ENCODE measurements at places on chromosomes 4 and X.

DNA sequence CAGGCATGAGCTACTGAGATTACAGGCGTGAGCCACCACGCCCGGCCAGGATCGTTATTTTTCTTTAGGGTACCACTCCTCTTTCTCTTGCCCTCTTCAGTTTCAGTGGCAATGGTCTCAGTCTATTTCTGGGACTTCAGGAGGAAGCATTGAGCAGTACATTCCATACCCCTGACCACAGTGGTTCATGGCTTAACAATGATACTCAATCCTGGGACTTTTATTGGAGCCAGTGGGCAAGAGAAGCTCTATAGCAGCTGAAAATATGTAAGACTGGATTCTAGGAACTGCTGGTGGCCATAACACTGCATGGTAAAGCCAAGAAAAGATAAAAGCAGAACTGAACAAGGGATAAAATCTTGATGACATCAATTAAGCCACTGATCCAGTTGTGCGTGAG is 5.8 kb upstream of the CCNA2 start:
- no peak for DNase-seq

DNA sequence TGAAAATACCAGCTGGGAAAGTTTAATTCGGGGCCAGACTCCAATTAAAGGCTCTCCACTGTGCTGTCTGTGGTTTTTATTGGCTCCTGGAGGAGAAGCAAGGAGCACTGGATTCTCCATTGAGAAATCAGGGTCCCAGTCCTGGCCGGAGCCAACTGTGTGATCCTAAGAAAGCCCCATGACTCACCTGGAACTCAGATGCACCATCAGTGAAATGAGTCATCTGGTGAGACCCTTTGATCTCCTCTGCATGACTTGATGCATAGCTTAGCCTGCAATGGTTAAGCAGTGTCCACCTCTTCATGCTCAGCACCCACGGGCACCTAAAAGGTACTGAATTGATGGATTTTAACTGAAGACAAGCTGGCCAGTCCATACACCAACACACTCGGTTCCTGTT is 119.2 kb upstream of the VCX3B start:
- no peak for DNase-seq

GRCh38 chrX:117376460-117376859 is 740.1 kb downstream of the KLHL13 start:
- DNase-seq, result no peak

GRCh38 chr4:176187624-176188023 is 7.8 kb downstream of the SPATA4 start:
- no peak for DNase-seq

DNA sequence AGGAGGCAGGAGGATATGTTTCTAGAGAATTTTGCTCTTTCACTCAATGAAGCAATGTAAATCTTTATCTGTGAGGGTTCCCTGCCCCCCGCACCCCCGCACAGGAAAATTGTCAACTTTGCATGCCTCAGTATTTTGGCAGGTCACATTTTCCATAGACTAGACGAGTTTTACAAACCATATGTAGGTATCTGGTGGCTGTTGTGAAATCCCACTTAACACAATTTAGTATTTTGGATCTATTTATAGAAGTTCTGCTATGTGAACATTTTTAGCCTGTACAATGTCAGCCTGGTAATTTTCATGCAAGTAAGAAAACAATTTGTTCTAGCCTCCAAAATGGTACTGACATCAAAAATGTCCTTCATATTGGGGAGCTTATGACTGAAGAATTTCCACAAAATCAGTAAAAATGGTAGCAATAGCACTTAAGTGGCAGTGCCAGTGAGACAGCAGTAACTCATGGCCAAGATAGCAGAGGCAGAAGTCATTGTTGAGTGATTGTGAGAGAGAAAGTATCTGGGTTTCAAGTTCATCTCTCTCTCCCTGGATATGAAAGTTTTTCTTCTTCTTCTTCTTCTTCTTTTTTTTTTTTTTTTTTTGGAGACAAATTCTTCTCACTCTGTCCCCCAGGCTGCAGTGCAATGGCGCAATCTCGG is 12.4 kb upstream of the FRYL start:
- no peak for DNase-seq

- DNase-seq, result no peak
These were observed 4.9 kb upstream of the WDFY3 start for GRCh38 chr4:84971319-84971932.

GRCh38 chr4:3492741-3493719 is 29.9 kb downstream of the DOK7 start:
- DNase-seq, result no peak

- no peak for DNase-seq
These were observed 5.1 kb upstream of the CXCL9 start for GRCh38 chr4:76012388-76012801.

DNA sequence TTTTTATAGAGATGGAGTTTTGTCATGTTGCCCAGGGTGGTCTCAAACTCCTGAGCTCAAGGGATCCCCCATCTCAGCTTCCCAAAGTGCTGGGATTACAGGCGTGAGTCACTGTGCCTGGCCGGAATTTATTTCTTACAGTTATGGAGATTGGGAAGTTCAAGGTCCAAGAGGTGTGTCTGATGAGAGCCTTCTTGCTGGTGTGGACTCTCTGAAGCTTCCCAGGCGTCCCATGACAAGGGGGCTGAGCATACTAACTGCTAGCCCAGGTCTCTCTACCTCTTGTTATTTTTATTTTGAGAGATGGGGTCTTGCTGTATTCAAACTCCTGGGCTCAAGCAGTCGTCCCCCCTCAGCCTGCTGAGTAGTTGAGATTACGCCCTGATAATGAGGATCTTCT is 2.9 kb upstream of the NSD2 start:
- DNase-seq, result no peak

- DNase-seq, result no peak
These were observed 2.6 kb downstream of the DHRSX start for GRCh38 chrX:2497961-2498780.

DNA sequence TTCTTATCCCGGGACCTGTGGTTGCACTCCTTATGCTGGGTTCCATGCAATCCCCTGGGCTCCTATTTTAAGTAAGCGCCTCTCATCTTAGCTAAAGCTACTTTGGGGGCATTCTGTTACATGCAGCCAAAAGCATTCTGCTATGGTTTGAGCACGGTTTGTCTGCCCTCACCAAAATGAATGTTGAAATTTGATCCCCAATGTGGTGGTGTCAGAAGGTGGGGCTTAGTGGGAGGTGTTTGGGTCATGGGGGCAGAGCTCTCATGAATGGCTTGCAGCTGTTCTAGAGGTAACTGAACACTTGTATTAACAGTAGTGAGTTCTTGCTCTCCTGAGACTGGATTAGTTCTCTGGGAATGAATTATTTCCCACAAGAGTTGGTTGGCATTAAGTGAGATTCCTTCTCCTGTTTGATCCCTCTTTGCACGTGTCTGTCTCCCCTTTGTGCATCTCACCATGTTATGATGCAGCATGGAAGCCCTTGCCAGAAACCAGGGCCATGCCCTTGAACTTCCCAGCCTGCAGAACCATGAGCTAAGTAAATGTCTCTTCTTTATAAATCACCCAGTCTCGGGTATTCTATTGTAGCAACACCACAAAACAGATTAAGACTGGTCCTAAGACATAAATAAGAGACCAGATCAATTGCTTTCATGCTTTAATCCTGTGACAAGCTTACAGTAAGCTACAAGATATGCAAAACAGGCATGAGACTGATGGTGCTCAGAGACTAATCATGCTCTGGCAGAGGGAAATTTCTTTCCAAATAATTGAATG is 141.8 kb downstream of the TSPAN5 start:
- no peak for DNase-seq

GRCh38 chrX:11998944-11999343 is 139.3 kb upstream of the FRMPD4 start:
- no peak for DNase-seq

DNA sequence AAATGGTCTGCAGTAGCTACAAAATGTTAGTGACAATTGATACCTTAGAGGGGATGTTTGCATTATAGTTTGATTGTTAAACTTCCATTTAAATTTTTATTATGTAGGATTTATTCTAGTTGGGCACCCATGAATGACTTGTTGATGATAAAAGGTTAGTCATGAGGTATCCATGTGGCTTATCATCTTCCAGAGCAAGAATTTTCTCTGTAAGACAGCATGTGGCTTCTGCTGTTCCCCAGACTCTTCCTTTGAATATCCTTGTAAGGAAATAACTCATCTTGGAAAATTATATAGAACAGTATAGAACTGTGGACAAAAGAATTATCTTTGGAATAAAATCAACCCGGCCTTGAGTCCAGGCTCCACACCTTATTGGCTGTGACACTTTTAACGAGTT is 40.1 kb upstream of the KLHL8 start:
- DNase-seq, result no peak

- no peak for DNase-seq
These were observed 86.4 kb upstream of the C4orf50 start for GRCh38 chr4:6104541-6105130.

DNA sequence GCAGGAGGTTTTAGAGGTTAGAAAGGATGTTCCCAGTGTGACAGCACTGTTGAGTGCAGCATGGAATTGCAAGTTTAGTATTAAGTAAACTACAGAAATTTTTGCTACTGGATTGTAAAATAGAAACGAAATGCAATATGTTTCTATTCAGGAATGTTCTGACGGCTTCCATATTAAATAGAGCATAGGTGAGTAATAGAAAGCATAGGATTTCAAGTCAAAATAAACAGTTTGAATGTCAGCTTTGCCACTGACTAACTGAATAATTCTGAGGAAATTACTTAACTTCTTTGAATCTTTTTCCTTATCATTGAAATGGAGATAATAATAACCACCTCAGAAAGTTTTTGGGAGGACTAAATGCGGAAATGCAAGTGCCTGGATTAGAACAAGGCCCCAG is 331.9 kb upstream of the GK2 start:
- DNase-seq, result no peak

DNA sequence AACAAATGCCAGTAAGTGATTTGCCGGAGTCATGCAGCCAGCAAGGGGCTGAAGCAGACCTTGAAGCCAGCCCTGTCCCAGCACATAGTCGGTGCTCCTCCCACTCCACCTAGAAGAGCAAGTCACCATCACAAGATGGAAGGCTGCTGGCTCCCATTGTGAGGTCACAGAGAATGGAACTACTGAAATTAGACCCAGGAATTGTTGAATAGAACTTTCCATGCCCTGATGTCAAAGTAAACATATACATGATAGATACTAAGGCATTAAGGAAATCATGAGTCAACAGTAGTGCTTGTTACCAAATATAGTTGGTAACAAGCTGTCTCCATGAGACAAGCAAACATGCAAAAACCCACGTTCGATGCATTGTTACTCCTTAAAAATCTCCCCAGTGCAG is 177.1 kb upstream of the MID1 start:
- DNase-seq, result no peak

DNA sequence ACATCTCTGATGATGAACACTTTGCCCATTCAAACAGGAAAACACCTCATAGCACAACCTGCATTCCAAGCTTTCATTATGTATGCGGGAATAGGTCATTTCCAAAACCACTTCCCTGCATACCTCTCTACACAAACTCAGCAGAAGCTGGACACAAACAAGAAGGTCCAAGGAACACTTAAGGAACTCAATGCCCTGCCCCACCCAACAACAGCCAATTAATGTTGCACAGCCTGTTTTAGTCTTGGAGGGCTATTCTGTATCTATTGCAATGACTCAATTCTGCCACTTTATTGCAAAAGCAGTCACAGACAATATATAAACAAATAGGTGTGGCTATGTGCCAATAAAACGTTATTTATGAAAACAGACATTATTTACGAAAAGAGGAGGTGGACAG is 16.7 kb downstream of the OPHN1 start:
- DNase-seq, result no peak

DNA sequence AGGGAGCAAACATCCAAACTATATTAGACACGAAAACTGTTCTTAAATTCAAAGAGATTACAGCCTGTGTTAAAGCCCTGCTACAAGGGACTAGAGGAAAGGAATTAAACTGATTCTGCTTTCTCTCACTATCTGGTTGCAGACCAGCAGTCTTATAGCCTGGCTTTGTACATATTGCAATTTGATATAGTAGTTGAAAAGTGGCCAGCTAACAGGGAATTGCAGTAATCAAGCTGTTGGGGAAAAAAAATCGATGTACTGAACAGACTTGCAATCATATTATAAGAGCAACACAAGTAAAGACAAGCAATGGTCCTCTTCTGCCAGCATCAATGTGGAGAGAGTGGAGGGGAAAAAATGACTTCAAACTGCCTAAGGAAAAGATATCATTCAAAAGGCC is 364.4 kb upstream of the EPHA5 start:
- no peak for DNase-seq

- no peak for DNase-seq
These were observed 289.3 kb upstream of the MAGEB2 start for GRCh38 chrX:29926056-29926455.

GRCh38 chr4:151692821-151693673 is 67.8 kb downstream of the GATB start:
- no peak for DNase-seq

DNA sequence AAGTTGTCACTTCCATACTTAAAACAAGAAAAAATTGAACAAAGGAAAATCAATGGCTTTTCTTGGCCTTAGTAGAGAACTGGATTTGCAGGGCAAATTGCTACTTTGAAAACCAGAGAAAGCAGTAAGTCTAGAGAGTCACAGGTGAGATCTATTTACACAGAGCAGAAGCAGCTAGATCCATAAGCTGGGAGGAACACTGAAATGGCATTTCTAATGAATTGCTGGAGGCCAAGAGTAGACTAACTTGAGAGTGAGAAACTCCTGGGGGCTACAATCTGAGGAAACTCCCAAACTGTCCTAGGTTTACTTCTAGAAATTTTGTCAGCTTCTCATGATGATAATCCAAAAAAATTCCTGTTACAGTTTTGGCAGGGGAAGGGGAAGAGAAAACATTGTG is 133.3 kb downstream of the SPCS3 start:
- no peak for DNase-seq

GRCh38 chrX:69107747-69108401 is 57.4 kb downstream of the PJA1 start:
- DNase-seq, result no peak

DNA sequence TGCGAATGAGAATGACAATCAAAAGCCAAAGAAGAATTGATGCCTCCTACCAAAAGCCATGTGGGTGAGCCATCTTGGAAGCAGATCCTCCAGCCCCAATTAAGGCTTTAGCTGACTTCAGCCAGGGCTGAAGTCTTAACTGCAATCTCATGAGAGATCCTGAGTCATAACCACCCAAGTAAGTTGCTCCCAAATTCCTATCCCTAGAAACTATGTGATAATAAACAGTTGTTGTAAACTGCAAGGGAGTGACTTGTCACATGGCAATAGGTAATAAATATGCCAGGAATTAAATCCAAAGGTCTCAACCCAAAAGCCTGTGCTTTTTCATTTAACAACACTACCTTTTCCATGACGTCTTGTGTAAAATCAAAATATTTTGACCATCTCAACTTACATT is 154.2 kb upstream of the TBL1X start:
- no peak for DNase-seq
